ENCODE measurements at places on chromosomes 5 and 9. TPM values are rescaled to one million over a fixed set of nuclear protein-coding genes. Genes with fewer than 3 reads are reported as not detected.

DNA sequence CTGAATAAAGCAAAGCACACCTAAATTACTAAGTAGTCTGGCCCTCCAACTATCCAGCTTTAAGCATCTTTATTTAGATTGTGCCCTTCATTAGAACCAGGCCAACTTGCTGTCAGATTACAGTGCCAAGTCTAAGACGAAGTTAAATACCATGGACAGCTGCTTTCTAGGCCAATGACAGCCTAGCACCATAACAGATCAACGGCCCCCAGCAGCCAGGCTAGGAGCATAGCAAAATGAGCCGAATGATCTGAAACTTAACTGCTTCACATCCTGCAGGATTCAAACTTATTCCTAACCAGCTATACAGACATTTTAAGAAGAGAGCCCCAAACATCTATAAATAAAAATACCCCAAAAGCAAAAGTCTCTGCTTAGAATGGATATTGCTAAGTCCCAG lies 6.8 kb downstream of the SLC24A2 start:
- H3K4me1 ChIP-seq, result no peaks in the 10 kb centered on the region
- H3K27ac ChIP-seq, result no peak overlapping the region
- no peak for DNase-seq

DNA sequence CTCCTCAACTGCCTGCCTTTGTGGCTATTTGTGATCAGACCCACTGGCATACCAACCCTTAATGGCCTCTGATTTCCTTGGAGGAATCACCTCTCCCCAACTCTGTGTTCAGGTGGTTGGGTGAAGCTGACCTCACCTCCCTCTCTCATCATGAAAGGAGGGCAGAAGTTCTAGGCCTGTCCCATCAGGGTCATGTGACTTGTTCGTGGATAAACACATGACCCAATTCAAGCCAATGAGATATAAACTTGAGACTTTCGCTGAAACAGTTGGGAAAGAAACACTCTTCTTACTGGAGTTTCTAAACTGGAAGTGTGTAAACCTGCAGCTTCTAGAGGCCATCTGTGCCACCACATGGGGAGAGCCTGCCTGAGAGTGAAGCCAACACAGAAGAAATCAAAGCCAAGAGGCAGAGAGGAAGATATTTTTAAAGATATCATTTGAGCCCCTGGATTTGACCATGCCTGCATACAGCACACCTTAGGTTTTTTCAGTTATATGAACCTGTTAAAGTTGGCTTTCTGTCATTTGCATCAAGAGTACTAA lies 5.8 kb downstream of the GABBR2 start:
- no peaks in the 10 kb centered on the region for H3K36me3 ChIP-seq
- peak overlapping the region; percentile 29 for H3K27ac ChIP-seq
- peaks cover 5% of the 10 kb centered on the region for H3K4me1 ChIP-seq
- no peak for DNase-seq
- H3K27me3 ChIP-seq, result peaks cover 59% of the 10 kb centered on the region

ITGA1 gene
- total RNA-seq, result 6.4 TPM

SLC34A3 gene
- 0.27 TPM for total RNA-seq

DNA sequence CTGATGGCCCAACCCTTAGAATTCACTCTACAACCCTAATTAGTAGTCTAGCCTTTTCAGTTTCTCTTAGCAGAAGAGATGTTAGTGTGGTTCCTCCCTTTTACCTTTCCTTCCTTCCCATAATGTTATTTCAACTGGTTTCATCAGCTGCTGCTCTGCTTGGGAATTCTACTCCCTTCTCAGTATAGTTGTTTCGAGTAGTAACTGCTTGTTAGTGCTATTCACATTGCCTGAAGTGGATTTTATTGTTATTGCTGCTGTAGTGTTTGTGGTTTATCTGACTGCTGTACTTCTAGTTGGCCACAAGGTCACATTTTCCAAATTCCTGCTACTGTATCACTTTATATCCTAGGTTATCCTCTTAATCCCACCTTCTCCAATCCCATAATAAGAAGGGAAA lies 29.7 kb downstream of the SMIM15 start:
- no peak overlapping the region for H3K4me3 ChIP-seq
- H3K27ac ChIP-seq, result no peak overlapping the region
- DNase-seq, result no peak
- no peaks in the 10 kb centered on the region for H3K27me3 ChIP-seq
- no peaks in the 10 kb centered on the region for H3K4me1 ChIP-seq
- H3K36me3 ChIP-seq, result no peaks in the 10 kb centered on the region

GRCh38 chr9:122339579-122339978 lies 31.2 kb upstream of the PTGS1 start:
- H3K4me3 ChIP-seq, result no peak overlapping the region
- no peaks in the 10 kb centered on the region for H3K4me1 ChIP-seq
- peaks cover 52% of the 10 kb centered on the region for H3K27me3 ChIP-seq
- no peaks in the 10 kb centered on the region for H3K36me3 ChIP-seq
- no peak overlapping the region for H3K27ac ChIP-seq

GRCh38 chr9:129131300-129132145 lies 20.3 kb downstream of the PTPA start:
- H3K27me3 ChIP-seq, result no peaks in the 10 kb centered on the region
- peaks cover 20% of the 10 kb centered on the region for H3K36me3 ChIP-seq
- peak; percentile 78 for DNase-seq
- no peak overlapping the region for H3K27ac ChIP-seq

- peaks cover 5% of the 10 kb centered on the region for H3K4me1 ChIP-seq
- no peaks in the 10 kb centered on the region for H3K36me3 ChIP-seq
- DNase-seq, result no peak
- H3K27ac ChIP-seq, result no peak overlapping the region
Measured at GRCh38 chr9:7899753-7900152, 100.2 kb upstream of the DMAC1 start.

DNA sequence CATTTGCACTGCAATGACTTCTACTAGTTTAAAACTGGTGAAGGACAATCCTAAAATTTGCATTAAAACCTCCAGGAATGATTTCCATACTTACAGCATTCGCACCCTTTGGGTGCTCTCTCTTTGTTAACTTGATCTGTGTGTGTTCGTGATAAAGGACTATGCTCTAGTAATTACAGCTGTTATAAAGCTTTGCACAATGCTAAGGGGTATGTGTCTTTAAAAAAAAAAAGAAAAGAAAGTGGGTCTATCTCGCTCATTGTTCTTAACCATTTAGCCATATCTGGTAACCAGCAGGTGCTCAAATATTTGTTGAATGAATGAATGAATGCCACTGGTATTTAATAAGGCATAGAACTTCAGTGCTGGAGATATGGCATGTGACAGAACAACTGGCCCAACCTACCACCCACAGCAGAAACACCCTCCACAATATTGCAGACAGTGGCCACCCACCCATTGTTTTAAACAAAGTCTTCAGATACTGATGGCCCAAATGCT lies 8.7 kb downstream of the TRIM36 start:
- H3K27me3 ChIP-seq, result no peaks in the 10 kb centered on the region
- no peak for DNase-seq
- peaks cover 1% of the 10 kb centered on the region for H3K36me3 ChIP-seq
- peaks cover 2% of the 10 kb centered on the region for H3K4me1 ChIP-seq
- no peak overlapping the region for H3K4me3 ChIP-seq

SPATA6L gene
- 7.1 TPM for total RNA-seq

DNA sequence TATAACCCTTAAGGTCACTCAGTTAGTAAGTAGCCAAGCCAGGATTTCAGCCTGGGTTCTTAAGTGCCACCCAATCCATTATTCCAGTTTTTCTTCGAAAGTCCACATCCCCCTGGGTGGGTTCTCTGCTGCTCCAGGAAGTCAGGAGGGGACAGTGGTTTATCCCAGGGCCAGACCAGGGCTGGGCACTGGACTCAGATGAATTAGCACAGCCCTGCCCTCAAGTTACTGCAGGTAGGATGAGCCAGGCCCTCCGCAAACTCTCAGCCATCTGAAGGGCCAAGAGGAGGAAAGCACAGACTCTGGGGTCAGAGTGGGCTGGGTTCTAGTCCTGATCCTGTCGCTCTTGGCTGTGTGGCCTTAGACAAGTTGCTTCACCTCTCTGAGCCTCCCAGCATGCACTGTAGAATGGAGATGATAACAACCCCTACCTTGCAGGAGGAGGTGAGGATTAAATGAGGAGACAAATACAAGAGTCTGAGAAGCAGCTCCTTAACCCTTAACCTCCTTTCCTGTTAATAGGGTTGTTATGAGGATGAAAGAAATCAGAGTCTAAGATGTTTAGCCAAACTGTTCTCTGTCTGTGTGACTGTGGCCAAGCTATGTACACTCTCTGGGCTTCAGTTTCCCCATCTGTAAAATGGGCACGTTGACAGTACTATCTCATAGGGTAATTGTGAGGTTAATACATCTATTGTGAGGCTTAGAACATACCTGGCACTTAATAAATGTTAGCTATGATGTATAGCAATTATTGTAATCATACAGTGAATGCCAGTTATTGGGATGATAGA lies 6.8 kb upstream of the NEURL1B start:
- peaks cover 32% of the 10 kb centered on the region for H3K27me3 ChIP-seq
- peaks cover 1% of the 10 kb centered on the region for H3K4me1 ChIP-seq
- no peak overlapping the region for H3K27ac ChIP-seq
- no peaks in the 10 kb centered on the region for H3K36me3 ChIP-seq

- no peaks in the 10 kb centered on the region for H3K27me3 ChIP-seq
- H3K4me3 ChIP-seq, result no peak overlapping the region
- H3K27ac ChIP-seq, result no peak overlapping the region
- DNase-seq, result no peak
- peaks cover 21% of the 10 kb centered on the region for H3K4me1 ChIP-seq
- H3K36me3 ChIP-seq, result peaks cover 5% of the 10 kb centered on the region
Measured at GRCh38 chr5:91164424-91164823, 218.7 kb downstream of the ARRDC3 start.

SLC25A2 gene
- 1.1 TPM for total RNA-seq

SPATA31E1 gene
- not detected for total RNA-seq

VDAC1 gene
- 123 TPM for total RNA-seq
